ENCODE measurements at places on chromosomes 4 and X. TPM values are rescaled to one million over a fixed set of nuclear protein-coding genes. Genes with fewer than 3 reads are reported as not detected.

DNA sequence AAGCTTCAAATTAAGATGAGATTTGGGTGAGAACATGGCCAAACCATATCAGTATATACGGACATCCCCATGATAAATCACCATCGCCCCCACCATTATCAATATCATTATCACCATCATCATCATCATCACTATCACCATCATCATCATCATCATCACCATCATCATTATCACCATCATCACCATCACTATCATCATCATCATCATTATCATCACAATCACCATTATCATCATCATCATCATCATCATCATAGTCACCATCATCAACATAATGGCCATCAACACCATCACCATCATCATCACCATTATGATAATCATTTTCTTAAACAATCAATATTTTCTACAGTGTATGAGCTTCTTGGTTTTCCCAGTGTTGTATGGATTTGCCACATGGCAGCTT lies 360.9 kb downstream of the NLGN4X start:
- ATAC-seq: no peak

GRCh38 chrX:15465896-15466651 lies 27.1 kb downstream of the PIR start:
- no peak for ATAC-seq

DNA sequence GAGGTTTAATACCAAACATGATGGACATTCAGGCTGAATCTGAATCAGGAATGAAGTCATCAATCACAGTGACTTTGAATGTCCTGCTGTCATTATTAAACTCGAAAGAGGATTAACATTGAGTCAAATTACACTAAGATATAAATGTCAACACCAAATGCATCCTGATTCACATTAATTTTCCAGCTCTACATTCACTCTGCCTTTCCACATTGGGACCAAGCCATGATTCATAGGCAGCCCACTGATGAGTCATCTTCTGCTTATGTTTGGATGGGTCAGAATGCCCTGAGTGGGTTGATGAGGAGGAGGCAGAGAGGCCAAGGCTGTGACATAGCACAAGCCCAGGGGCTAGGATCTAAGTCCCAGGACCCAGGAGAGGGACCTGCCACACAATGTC lies 247.6 kb upstream of the RPS6KA3 start:
- ATAC-seq: no peak

GRCh38 chr4:3253808-3254207 lies 4.8 kb downstream of the MSANTD1 start:
- no peak for ATAC-seq

The ZNF518B gene
- 13.4 TPM for total RNA-seq

The NHS gene
- total RNA-seq: 2.5 TPM

Data from esophagus mucosa (tissue), 1 donor.